SK-N-SH (cell line): ENCODE measurements at places on chromosomes 2 and 18.

DNA sequence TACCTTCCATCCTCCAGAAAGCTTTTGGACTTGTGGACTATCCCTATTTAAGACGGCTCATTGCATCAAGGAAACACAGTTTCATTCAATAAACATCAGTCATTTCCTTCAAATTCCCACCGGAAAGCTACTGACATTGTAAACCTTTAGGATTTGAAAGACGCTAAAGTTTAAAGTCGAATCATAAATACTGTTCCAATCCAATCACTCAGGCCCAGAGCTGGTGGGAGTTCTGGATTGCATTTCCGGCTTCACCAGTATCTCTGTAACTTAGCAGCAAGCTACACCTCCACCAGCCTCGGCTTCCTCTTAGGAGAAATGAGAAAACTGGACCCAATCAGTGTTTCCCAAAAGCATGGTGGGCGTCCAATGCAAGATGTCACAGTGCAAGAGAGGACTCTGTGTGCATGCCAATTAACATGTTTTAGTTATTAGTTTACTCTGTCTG is 1.6 kb downstream of the WDFY1 start:
- DNase-seq = peak; percentile 29

- peak; percentile 78 for DNase-seq
Measured at GRCh38 chr2:177164584-177165052, 48.0 kb upstream of the HNRNPA3 start.

DNA sequence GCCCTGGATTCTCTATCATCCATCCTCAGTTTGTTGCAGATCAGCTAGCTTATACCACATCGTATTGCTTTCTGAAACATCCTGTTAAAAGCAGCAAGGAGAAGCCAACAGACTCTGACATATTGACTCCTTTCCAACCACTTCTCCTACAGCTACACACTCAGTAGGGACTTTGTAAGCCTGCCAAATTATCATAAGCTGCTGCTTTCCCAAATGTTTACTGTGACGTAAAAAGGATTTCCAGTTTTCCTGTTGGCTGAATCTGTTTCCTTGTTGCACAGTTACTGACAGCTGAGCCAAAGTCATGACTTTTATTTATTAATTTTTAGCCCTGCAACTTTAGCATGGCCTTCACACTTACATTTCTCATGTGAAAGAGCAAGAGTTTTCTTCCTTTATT is 294.3 kb downstream of the KCNJ3 start:
- no peak for DNase-seq

GRCh38 chr2:239596792-239597191 is 196.0 kb upstream of the HDAC4 start:
- DNase-seq = no peak

GRCh38 chr2:5315041-5315440 is 377.1 kb upstream of the SOX11 start:
- no peak for DNase-seq

- DNase-seq = no peak
Measured at GRCh38 chr2:31136000-31136399, 2.2 kb downstream of the GALNT14 start.

DNA sequence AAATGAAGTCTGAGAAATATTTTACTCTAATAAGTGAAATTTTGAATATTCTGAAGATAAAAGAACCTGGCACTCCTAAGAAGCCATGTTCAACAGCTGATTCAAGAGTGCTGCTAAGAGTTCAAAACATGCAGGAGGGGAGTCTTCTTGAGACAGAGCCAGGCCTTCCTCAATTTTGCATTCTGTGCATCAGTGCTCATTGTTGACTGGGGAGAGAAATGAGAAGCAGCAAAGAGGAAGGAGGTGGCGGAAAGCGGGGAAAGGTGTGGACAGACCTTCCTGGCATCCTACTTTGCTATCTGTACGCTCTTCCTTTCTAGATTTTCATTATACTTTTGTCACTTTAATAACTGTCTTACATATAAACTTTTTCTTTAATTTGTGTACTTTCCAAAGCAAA is 29.7 kb upstream of the TXNDC2 start:
- DNase-seq = no peak

DNA sequence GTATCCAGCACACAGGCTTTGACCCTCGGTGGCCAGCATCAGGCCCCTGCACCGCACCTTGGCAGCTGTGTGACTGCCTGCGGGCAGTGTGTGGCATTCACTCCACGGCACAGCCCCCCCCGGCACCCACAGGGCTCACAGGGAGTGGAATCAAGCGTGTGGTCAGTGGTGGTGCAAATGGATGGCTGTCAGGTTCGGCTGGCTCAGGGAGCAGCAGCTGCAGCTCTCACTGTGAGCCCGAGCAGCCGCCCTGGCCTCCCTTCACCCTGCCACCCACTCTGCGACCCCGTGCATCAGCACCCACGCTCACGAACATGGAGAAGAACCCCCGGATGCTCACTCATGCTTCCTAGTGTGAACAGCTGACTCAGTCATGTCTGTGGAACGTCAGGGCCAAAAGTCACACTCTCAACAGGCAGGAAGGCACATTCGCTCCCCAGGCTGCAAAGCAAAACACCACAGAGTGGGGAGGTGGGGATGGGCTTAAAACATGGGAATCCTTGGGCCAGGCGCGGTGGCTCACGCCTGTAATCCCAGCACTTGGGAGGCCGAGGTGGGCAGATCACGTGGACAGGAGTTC is 41.5 kb upstream of the GPC1 start:
- no peak for DNase-seq

DNA sequence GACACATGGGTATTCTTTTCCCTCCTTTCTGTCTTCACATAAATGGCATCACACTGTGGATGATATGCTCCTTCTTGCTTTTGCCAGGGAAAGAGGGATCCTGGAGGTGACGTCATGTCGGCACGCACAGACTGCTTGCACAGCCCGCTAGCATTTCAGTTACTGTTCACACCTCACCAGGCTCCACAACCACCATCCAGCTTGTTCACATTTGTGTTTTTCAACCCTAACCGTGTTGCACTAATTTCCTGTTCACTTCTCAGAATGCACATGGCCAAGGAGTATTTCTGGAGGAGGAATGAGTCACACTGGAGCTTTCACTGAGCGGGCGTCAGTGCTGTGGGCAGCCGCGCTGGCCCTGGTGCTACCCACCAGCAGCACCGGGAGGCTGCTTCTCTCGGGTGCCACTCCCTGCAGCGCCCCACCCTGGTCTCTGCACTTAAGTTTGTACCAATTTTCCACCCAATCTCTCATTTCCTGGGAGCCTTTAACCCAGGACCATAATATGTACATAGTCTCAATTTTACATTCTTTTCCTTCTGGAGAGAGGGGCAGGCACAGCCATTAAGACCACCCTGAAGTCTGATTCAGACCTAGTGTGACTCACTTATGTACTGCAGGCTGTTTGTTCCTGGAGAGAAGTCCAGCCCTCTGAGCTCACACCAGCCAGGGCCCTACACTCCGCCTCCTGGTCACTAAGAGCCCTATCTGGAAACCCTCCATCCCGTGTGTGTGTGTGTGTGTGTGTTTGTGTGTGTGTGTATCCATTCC is 65.1 kb downstream of the MBP start:
- DNase-seq = no peak

- no peak for DNase-seq
Measured at GRCh38 chr2:27615316-27615715, 13.5 kb downstream of the CCDC121 start.

DNA sequence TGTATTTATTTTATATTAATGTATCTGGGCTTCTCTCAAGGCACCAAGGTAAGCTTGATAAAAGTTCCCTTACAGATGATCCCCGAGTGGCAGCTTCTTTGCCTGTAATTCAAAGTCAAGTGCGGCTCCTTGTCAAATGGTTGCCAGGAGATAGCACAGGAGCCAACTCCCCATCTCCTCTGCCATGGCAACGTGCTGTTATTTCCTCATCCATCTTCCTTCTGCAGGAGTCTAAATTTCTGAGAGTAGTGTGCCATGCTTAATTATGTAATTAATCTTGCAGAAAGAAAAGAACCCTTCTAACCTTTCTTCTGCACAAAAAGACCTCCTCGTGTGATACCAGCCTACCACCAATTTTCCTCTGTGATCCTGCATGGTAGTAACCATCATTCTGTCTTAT is 46.2 kb upstream of the ACMSD start:
- DNase-seq = no peak

- no peak for DNase-seq
Measured at GRCh38 chr18:525036-525797, 24.7 kb upstream of the COLEC12 start.

DNA sequence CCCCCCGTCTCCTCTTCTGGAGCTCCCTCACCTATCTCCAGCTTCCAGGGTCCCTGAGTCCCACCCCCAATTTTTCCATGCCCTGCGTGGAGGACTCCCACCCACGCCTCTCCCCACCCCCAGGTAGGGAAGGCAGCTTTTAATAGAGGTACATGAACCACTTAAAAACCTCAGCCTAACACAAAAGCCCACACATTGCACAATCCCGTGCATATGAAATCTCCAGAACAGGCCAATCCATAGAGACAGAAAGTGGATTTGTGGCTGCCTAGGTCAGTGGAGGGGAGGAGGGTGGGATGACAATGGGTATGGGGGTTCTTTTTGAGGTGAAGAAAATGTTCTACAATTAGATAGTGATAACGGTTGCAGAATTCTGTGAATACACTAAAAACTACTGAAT is 145.6 kb downstream of the CABLES1 start:
- no peak for DNase-seq

- no peak for DNase-seq
Measured at GRCh38 chr2:55239656-55240222, 7.3 kb downstream of the RPS27A start.

- no peak for DNase-seq
Measured at GRCh38 chr2:189830510-189830909, 46.3 kb downstream of the PMS1 start.

DNA sequence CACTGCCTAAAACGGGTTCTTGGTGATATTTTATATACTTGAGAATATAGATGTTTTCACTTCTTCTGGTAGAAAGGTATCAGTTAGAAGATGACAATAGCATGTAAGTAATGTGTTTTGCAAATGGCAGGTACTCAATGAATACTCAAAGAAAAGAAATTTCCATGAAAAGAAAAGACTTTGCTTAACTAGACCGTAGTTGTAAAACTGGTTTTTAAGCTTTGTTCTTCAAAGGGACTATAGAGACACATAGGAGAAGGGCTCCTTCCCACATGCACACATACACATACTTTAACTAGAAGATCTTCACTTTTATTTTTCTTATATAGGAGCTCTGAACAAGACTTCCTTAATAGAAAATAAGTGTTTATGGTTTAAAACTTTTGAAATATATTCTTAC is 215.3 kb upstream of the RND3 start:
- no peak for DNase-seq

DNA sequence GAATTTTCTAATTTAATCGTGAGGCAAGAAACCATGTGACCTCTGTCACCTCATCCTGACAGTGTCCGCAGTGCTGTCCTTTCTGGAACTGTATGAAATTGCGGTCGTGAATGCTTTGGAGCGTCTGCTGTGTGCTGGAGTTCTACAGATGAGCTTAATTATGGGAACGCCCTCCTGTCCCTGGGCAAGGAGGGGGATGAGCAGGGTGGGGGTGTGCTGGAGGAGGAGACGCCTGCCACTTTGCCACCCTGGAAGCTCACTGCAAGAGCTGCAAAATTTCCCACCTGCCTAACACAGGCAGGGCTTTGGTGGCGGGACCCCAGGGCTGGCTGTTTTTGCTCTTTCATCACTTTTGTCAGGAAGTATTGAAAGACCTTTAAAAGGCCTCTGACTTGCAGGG is 6.5 kb downstream of the LPIN1 start:
- DNase-seq = peak; percentile 81

GRCh38 chr2:212686285-212686895 is 147.8 kb upstream of the ERBB4 start:
- peak; percentile 53 for DNase-seq
